Activated gamma-delta T cell (primary cell): ENCODE measurements at places on chromosomes 4 and X.

DNA sequence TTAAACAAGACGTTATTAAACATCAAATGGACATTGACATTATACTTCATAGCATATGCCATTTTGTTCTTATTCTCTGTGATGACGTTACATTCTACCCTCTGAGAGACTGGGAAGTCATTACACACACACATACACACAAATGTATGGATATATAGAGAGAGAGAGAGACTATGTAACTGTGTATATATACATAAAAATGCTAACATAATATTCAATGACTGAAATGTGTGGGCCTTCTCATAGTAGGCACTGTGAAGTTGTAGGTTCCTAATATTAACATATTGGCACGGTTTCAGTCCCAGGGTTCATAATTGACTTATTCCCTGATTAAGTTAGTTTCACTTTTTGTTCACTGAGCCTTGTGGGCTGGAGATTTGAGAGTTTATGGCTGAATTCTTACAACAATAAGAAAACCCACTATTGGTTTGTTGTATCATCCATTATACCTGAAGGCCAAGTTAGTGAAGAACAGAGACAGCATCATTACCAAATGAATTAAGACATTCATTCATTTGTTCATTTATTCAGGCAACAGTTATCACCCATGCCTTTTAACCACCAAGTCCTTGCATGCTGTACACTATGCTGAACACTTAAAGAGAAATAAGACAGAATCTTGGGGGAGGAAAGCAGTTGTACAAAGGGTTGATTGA, 68.5 kb downstream of the GAB1 start:
- DNase-seq, result no peak

DNA sequence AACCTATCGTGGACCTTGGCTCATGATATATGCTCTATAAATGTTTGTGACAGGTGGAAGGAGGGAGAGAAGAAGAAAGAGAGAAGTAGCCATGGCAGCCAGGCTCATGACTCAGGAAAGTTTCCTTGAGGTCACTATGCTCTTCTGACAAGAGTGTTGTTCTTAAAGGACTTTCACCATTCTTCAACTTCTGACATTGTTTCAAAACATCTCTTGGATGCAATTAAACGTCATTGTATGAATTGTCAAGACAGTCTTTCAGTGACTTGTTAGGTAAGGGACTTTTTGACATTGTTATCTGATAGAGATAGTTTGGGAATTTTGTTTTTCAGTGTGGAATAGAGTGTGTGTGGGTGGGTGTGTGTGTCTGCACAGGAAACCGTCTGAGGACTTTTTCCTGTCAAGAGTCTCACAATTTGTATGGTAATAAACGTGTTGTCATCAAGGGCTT, 617.0 kb downstream of the MID1IP1 start:
- DNase-seq, result no peak

- DNase-seq, result no peak
Observed at GRCh38 chr4:32163125-32163524, 1443.0 kb downstream of the PCDH7 start.

DNA sequence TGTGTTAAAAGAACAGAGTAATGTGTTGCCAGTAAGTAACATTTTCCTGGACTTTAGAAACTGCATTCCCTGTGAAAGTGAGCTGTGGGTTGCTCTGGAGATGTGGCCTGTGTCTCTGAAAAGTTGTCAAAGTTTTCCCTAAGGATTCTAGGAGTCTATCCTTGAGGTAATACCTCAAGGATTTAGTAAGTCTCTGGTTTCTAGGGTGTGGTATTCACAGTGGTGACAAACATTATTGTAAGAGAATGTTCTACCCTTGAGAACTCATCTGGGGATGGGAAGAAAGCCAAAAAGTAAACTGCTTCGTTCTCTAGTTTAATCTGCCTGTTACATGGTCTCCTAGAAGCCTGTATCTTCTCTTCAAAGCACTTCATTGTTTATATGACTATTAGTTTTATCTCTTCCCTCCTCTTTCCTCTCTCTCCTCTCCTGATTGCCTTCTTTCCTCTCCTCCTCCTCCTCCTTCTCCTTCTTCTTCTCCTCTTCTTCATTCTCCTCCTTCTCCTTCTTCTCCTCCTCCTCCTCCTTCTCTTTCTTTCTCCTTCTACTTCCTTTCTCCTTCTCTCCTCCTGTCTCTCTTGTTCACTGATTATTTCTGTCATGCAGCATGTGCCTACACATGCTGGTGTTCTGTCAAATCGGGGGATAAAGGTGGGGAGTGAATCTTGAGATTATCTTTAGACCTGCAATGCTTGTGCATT, 321.3 kb downstream of the PTTG2 start:
- no peak for DNase-seq

- DNase-seq, result no peak
Observed at GRCh38 chrX:72662020-72662747, 51.9 kb downstream of the PHKA1 start.

- no peak for DNase-seq
Observed at GRCh38 chr4:95979961-95980876, 140.3 kb downstream of the PDHA2 start.

DNA sequence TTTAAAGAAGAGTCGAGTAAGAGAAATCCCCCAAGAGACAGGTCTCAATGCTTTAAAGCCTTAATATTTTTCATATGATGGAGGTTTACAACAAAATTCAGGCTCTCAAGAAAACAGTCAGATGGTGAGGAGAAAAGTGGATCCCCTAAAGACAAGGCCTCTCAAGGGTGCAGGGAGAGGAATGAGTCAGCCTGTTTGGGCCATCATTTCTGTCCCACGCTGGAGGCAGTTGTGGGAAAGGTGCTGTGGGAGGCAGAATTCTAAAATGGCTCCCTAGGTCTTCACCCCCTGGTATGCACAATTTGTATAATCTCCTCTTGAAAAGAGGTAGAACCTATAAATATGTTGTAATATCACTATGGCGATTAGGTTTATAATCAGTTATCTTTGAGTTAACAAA, 4.6 kb upstream of the TIFA start:
- no peak for DNase-seq

- DNase-seq, result no peak
Observed at GRCh38 chrX:54301516-54301915, 56.3 kb downstream of the WNK3 start.

DNA sequence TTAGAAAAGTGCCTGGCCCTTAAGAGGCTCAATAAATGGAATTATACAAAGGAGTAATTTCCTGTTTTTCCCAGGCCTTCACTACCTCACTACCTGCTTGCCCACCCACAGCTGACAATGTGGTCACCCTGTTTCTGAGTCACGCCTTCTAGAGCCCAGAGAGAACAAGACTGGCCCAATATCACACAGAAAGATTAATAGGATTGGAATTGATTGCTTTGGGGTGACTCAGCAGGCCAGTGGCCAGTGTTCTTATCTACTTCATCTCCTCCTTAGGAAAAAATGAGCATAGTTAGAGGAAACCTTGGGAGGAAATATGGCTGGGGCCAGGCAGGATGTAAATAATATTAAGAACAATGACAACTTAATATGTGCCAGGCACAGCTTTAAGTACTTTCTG, 4.5 kb upstream of the FGF16 start:
- no peak for DNase-seq
